Lung (tissue), 17 donors: ENCODE measurements at places on chromosomes 11 and 22. TPM values are rescaled to one million over a fixed set of nuclear protein-coding genes. Genes with fewer than 3 reads are reported as not detected.

PIH1D2 gene
- total RNA-seq: 14.5 TPM

DNA sequence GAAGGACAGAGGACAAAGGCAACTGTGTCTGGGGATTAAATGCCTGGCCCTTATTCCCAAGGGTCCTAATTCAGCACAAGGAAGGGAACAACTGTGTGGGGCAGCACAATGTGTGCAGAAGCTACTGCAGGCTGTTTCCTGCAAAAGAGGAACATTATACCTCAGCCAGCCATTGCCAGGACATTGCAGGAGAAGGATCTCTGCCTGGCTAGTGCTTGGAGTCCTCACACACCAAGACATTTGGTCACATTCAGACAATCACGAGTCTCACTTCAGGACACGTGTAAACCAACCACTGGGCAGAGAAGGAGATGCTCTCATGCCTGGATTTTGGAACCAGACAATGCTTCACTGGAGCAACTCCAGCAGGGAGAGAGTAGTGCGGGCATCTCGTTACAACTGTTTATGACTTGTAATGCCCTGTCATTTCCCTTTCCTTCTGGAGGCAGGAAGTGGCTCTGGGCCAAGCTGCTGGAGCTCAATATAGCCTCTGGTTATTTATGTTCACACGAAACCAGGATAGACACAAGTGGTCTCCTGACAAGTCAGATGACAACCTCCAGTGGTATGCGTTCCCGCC, 23.9 kb upstream of the ZC3H12C start:
- peak; percentile 57 for DNase-seq
- H3K4me3 ChIP-seq: no peak overlapping the region
- H3K27me3 ChIP-seq: no peaks in the 10 kb centered on the region

DNA sequence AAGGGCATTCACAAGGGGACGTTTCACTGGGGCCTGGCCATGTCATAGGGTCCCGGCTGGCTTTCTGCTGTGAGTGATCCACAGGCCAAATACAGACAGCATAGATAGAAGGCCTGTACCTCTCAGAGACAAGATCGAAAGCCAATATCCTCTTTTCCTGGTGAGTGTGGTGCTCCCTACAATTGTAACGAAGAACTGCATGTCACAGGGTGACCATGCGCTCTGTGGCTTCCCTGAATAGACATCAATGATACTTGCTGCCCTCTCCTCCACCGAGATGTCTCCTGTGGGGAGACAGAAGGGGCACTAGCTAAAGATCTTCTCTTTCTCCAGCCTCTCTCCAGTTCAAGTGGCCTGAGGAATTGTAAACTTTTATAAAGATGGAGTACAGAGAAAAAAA, 226.1 kb upstream of the POU2AF2 start:
- H3K27me3 ChIP-seq: no peaks in the 10 kb centered on the region
- no peaks in the 10 kb centered on the region for H3K36me3 ChIP-seq
- peaks cover 5% of the 10 kb centered on the region for H3K4me1 ChIP-seq
- no peak for DNase-seq
- peak overlapping the region; percentile 8 for H3K27ac ChIP-seq

TLCD5 gene
- 10.8 TPM for total RNA-seq

SYNGR1 gene
- 4.9 TPM for total RNA-seq

- no peaks in the 10 kb centered on the region for H3K36me3 ChIP-seq
- no peak for DNase-seq
- no peak overlapping the region for H3K4me3 ChIP-seq
- no peaks in the 10 kb centered on the region for H3K27me3 ChIP-seq
- H3K4me1 ChIP-seq: peaks cover 24% of the 10 kb centered on the region
Measured at GRCh38 chr22:46573781-46574437, 36.5 kb upstream of the CELSR1 start.
